ENCODE measurements at places on chromosomes 11 and 22.

GRCh38 chr22:44491269-44492035, 6.6 kb downstream of the RTL6 start:
- no peak for DNase-seq

GRCh38 chr11:5011254-5011653, 16.6 kb downstream of the OR51L1 start:
- DNase-seq = no peak

GRCh38 chr11:78268591-78269410, 80.1 kb downstream of the USP35 start:
- no peak for DNase-seq

DNA sequence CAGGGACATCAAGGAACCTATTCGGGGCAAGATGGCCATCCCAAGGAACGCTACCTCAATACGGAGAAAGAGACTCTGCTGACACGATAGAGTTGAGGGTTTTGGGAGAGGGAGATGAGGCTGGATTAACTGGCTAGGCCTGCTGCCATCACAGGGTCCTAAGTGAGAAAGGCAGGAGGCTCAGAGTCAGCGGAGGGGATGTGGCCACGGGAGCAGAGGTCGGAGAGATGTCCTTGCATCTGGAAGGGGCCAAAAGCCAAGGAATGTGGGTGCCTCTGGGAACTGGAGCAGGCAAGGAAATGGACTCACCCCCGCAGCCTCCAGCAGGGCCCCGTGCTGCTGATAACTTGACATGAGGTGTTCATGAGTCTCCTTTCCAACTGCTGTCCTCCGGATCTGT, 31.0 kb upstream of the RFPL3 start:
- DNase-seq = no peak

GRCh38 chr11:27456140-27456794, 16.3 kb downstream of the LGR4 start:
- DNase-seq = no peak

DNA sequence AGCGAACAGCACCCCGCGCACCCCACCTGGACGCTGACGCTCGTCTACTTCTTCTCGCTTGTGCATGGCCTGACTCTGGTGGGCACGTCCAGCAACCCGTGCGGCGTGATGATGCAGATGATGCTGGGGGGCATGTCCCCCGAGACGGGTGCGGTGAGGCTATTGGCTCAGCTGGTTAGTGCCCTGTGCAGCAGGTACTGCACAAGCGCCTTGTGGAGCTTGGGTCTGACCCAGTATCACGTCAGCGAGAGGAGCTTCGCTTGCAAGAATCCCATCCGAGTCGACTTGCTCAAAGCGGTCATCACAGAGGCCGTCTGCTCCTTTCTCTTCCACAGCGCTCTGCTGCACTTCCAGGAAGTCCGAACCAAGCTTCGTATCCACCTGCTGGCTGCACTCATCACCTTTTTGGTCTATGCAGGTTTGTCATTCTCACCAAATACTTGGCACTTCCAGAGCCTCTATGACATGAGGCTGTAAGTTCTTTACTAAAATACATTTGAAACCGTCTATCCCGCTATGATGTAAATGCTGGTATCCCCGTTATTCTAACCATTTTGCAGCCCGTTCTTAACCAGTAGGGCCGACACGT, 535 bp downstream of the AQP11 start:
- DNase-seq = no peak

- no peak for DNase-seq
These were observed at the start of gene PACSIN3 for GRCh38 chr11:47186076-47186699. TSS of gene PACSIN3 (minus strand) at chr11:47186434. CDS start at chr11:47182727, 3,707 bp downstream.

GRCh38 chr11:121153472-121153871, 52.4 kb downstream of the TECTA start:
- DNase-seq = no peak

GRCh38 chr11:9738707-9739106, 74.8 kb downstream of the SWAP70 start:
- DNase-seq = no peak

- no peak for DNase-seq
These were observed 47.8 kb downstream of the PAX6 start for GRCh38 chr11:31763296-31763695.

DNA sequence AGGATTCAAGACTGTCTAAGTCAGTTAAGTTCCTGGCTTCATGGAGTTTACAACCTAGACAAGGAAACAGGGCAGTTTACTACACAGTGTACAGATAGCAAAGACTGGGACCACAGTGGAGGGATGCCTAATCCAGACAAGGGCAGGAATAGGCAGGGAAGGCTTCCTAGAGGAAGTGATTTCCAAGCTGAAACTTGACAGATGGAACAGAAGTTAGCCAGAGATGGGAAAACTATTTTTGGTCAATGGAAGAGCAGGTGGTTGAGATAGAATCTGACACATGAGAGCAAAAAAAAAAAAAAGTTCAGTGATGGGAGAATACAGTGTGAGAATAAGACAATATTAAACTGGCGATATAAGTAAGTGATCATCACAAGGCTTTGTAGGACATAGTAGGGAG, 1.3 kb downstream of the COA4 start:
- DNase-seq = no peak

DNA sequence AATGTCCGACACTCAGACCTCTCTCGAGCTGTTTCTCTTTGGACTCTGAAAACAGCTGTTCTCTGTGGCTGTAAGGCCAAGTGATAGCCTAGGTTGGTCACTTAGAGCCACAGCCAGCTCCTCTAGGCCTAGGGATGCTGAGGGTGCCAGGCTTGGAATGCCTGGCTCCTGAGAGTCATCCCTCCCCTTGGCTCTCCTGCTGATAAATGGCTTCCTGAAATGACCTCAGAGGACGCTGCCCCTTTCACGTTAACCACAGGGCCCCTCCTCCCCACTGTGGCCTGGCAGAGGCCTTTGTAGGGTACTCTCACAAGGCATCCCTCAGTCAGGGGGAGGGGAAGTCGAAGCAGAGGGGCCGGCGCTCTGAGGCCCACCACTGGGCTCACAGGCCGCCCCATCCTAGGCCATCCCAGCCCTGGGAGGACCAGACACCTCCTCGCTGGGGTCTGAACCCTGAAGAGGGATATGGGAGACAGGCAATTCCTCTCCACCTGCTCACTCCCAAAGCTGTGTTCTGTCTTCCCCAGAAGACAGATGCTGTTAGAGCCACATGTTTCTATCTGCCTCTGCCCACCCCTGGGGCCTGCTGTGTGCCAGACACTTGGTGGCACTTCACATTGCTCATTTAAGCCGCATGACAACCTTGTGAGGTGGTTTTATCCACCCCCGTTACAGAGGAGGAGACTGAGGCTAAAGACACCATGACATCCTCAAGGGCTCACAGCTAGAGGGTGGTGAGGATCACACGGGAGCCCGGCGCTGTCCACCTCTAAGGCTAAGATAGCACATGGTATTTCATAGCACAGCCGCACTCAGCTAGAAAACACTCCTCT, 50.9 kb downstream of the ARFGAP3 start:
- DNase-seq = no peak

DNA sequence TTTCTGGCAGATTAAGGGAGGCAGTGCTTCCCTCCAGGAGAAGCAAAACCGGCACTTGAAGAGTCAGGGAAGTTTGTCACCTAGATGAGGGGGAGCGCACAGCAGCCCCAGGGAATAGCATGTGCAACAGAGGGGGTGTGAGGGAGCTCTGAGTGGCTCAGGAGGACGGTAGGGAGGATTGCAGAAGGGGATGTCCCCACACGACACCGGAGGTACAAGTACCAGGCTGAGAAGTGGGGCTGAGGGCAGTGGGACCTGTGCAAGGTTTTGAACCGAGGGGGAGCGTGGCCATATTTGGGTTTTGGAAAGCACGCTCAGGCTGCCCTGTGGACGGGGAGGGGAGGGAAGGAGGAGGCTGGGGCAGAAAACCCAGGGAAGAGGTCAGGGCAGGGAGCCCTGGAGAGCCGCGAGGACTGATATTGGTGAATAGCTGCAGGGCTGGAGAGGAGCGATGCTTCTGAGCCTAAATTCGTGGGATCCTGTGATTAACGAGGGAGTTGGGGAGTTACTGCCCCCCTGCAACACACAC, 17.9 kb upstream of the TMPRSS6 start:
- DNase-seq = no peak

DNA sequence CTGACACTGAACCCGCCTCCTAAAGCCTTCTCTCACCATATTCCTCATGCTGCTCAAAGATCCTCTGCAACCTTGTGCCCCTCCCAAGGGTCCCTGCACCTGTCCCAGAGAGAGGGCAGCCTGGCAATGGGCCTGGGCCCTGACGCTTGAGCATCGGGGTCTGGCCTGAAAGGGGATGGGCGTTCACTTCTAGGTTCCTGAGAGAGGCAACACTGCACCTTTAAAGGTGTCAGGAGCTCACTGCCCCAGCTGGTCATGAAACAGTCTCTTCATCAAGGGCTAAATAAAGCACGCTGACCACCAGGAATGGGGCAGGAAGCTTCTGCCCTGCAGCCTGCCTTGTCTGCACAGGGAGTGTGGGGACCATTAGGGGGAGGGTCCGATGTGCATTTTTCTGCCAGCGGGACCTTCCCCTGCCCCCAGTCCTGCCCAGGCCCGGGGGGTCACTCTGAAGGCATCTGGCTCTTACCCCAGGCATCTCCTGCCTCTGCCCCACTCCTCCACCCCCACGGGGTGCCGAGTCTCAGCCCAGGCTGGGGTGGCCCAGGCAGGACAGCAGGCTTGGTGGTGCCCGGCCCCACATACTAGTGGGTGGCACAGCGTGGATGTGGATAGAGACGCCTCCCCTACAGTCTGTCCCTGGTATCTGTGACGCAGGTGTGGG, 3.5 kb downstream of the C11orf21 start:
- no peak for DNase-seq

DNA sequence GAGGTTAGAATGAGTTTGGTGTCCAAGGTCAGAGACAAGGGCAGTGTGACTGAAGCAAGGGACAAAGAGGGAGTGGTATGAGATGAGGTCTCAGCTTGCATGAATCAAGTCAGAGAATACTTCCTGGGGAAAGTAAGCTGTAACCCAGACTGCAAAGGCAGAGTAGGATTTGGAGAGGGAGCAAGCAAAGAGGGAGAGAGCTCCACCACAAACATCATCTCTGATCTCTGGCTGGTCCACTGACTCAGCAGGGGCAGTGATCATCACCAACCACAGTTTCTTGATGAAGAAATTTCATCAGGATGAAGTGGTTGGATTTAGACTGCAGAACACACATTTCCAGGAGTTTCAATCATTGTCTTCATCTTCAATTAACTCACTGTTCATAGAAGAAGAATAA, 54.9 kb upstream of the HMGXB4 start:
- no peak for DNase-seq

DNA sequence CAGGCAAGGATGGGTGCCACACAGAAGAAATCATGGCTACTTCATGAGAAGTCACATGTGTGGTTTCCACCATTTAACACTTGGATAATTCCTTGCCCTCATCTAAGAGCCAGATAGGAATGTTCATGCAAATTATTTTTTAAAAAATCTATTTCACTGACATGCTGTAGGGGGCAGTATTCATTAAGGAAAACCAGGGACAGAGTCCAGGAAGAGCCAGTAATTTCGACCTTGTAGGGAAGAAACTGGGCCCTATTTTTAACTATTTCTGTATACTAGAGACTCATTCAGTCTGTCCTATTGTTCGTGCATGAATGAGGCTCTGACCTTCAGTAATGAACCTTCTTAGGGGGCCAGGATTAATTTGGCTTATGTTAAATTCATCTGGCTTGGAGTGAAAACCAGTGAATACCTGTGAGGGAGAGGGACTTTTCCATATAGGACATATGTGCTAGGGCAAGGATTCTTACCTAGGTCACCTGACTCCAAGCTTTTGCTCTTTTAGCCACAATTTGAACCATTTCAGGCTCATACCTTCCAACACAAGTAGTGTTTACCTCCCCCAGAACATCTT, 192.7 kb downstream of the NAV2 start:
- DNase-seq = no peak

DNA sequence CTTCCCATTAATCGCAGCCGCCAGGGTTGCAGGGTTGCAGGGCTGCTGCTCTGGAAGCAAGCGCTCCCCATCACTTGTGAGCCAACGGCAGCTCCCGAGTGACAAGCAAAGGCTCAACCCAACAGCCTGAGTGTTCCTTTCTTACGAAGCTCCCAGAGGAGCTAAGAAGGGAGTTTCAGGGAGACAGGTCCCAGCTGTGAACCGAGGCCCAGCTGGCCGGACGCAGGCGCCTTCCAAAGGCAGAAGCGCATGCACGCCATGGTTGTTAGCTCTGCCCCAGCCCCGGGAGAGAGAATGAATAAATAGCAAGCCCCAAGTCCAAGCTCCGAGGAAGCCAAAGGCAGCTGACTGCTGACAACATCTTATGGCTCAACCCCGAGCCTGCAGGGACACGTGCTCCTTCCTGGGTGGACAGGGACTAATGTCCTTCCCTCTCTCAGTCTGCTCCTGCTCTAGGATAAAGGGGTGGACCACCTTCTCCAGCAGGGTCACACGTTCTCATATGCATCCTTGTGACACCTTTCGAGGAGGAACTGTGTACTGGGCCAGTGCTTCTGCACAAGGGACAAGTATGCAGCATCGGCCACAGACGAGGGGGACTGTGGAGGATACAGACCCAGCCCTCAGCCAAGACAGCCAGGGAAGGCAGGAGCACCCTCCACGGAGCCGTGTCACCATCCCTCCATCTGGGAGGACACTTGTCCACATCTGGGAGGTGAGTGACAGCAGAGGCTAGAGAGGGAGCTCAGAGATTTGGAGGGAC, 29.9 kb downstream of the SHANK2 start:
- no peak for DNase-seq

DNA sequence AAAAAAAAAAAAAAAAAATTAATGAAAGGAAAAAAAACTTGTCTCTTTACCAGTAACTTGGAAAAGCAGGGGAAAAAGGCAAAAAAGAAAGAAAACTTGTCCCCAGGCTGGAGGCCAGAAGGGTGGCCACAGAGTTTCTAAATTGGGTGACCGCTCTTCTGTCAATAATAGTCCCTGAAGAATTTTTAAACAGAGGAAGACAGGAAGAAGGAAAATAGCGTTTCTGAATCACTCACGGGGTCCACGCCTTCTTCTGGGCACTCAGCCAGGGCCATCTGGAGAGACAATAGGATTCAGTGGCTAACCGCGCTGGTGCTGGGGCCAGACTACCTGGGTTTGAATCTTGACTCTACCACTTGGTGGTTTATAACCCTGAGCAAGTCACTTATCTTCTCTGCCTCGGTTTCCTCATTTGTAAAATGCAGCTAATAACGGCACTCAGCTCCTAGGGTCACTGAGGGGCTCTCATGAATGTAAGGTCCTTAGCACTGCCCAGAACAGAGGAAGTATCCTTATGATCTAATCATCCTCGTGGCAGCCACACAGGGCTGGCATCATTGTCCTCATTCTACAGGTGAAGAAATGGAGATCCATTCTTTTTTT, 7.0 kb downstream of the C11orf86 start:
- peak; percentile 94 for DNase-seq

Data from SW 1271 (cell line).